ENCODE measurements at places on chromosomes 1 and 21.

DNA sequence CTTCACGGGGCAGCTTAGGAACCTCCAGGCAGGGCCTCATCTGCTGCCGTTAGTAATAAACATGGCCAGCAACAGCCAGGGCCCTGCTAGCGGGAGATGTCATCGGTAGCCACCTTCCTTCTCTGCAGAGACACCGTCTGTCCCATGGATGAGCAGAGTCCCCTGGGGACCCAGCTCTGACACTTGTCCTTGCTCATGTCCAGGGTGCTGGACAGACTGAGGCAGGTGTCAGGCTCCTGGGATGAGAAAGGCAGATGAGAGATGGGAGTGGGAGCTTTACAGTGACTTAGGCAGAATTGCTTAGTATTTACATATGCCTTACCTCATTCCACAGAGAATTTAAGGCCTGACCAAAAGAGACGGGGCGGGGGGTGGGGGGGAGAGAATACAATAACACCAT, 25.0 kb downstream of the CAPN2 start:
- DNase-seq: no peak

DNA sequence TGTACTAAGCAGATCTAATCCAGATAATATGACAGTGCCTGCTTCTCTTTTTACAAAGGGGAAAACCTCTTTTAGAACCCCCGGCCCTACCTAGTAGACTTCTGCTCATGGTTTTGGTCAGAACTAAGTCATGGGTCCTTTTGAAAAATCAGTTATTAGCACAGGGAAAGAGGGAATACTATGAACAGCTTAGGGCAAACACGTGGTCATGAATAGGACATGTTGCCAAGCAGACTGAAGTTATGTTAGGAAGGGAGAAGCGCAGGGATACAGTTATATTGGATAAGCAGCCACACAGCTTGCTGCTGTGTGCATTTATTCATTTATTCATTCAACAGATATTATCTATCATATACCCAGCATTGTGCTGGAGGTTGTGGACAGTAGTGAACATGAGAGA, 25.3 kb upstream of the IGSF3 start:
- DNase-seq: no peak

DNA sequence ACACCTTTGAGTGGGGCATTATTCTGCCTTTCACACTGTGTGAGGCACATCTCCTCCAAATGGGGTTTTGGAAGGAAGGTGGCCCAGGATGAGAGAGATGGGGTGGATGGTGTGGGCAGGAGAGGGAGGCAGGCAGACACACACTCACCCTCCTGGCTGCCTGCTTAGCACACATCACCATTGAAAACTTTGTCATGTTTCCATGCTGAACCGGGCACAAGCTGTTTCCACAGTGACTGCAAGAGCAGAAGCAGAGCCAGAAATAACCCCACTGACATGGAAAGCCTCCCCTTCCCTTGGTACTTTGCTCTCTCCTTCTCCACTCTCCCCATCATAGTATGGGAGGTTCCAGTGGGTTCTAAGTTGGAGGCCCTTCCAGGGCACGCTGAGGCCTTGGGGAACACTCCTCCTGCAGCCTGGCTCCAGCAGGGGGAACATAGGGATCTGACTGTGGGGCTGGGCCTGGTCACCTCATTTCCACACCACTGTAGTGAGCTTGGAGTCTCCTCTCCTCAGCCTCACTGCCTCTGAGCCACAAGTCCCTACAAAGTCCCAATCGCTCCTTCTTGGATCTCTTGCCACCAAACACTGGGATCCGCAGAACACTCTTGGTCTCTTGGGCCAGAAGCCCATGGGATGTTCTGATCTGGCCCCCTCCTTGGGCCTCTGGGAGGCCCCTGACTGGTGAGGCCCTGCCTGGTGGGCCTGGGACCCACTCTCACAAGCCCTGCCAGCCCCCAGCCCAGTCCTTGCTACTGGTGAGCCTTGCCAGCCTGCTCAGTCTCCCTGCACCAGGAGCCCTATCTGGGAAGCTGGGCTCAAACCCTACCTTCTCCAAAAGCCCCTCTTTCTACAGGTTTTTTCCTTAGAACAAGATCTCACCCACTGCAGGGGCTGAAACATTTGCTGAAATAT, 163.0 kb upstream of the EDN2 start:
- no peak for DNase-seq

GRCh38 chr1:213457186-213457585, 406.1 kb downstream of the RPS6KC1 start:
- no peak for DNase-seq

DNA sequence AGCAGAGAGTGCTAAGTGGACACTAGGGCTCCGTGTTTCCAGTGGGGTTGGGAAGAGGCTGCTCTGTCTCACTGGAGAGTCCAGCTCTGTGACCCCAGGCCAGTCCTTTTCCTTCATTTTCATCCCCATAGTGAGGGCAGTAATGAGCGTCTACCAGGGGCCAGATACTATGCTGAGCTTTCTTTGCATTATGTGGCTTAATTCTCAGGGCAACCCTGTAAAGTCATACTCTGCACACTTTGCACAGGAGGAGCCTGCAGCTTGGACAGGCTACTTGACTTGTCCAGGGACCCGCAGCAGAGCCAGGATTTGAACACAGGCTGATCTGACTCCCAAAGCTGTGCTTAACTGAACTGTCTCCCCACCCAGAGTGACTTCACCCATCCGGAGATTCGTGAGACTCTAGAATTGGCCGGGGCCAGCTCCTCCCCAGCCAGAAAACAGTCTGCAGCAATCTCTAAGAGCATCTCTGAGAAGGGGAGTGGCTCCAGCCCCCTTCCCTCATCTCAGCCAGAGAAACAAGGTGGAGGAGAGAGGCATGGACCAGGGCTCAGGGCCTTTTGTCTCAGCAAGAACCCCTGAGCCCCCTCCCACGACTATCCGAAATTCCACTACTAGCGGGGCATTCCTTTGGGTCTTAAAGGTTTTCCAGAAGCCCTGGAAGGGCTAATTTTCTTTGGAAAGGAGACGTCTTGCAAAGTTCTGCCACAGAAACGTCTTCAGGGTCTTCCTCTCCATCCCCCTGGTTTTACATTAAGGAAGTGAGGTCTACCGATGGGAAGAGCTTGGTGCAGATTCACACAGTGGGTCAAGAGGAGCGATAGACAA, 866 bp upstream of the FNDC5 start:
- no peak for DNase-seq

DNA sequence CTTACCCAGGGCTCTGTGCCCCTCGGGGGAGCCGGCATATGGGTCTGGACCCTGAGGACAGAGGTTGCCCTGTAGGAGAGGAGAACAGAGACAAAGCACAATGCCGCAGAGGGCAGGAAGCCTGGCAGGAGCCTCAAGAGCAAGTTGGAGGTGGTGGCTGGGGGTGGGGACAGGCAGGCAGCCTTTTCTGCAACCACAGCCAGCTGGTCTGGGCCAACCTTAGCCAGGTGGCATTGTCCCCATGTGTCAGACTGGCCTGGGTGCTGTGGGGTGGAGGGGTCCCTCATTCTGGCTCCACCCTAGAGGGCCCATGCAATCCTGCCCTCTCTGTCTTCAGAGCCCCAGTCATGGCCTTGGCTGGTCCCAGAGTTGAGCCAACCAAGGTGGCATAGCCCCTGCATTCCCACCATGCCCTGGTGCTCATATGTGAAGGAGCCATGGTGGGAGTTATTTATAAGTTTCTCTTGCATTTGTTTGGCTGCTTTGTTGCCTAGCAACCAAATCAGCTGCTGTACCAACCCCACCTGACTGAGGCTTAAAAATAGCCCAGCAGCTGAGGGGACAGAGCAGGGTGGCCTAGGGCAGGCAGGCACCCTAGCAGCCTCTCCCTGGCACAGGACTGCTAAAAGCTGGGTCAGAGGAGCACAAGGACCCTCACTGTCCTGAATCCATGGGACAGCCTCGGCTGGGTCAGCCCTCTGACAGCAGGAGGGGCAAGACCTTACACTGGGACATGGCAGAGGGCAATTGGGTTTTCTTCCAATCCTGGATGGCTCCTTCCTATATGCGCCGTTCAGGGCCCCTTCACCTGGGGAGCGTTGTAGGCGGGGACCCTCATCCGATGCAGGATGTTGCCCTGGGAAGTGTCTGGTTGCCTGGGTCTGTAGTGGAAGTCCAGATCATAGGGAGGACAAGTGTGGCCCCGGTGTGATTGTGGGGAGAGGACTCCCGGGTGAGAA, 19.5 kb downstream of the MAP7D1 start:
- DNase-seq: no peak

GRCh38 chr1:24806588-24806987, 61.3 kb downstream of the CLIC4 start:
- DNase-seq: no peak

DNA sequence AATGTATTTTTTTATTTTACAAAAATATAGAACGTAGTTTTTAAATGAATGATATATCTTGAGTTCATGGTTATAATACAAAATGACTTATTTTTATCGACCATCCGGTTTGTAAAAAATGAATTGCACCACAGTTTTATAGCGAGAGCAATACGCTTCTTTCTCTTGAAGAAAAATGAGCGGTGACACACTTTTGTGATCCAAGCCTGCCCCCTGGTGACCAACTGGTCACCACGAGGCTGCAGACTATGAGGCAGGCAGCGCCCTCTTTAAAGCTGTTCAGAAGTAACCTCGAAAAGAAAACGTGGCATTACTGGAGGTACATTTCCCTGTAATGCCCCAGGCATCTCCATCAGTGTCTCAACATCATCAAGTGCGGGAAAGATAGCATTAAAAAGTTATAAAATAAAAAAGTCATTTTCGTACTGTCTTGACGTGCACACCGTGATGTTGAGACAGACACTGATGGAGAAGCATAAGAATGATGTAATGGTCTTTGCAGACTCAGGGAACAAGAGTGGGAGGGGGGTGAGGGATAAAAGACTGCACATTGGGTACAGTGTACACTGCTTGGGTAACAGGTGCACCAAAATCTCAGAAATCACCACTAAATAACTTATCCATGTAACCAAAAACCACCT, 734.2 kb upstream of the ADAMTS5 start:
- no peak for DNase-seq

DNA sequence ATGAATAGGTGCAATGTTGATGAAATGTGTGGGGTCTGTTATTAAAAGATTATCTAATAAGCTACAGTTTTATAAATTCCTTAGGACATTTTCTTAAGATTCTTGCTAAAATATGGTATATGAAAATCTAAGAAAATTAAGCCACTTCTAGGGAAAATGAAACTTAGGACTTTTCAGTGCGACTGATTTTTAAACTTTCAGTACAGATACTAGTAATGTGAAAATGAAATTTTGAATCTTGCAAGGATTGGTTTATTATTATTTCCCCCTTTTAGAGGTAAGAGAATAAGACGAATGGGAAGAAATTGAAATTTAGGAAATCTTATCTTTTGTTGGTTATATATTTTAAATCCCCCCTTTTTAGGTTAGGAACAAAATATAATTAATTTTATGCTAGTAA, 16.4 kb downstream of the CAPZA1 start:
- no peak for DNase-seq

- no peak for DNase-seq
Observed at GRCh38 chr1:90851711-90852050, 134.6 kb upstream of the BARHL2 start.

GRCh38 chr1:214264196-214264595, 16.8 kb upstream of the SMYD2 start:
- DNase-seq: no peak

All from activated naive CD4-positive, alpha-beta T cell (primary cell).